Activated CD4-positive, alpha-beta T cell treated with anti-CD3 and anti-CD28 coated beads for 24 hours (primary cell): ENCODE measurements at places on chromosomes 7 and 10.

DNA sequence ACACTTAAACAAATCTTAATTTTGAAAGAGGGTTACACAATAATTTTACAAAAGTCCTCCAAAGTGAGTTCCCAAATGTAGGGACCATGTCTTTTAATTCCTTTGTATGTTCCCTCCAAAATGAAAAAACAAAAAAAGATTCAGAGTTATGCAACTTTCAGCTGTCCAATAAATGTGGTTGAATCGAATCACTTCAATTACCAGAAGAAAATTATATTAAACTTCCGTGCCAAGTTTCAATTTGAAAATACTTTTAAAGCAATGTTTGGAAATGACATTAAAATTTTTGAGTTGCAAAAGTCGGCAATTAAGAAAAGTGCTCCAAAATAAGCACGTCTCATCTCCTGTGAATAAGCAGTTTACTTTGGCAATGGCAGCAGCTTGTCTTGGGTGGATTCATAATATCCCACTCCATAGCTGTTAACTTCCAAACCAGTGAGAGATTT, 60.3 kb upstream of the C1GALT1 start:
- DNase-seq = no peak

DNA sequence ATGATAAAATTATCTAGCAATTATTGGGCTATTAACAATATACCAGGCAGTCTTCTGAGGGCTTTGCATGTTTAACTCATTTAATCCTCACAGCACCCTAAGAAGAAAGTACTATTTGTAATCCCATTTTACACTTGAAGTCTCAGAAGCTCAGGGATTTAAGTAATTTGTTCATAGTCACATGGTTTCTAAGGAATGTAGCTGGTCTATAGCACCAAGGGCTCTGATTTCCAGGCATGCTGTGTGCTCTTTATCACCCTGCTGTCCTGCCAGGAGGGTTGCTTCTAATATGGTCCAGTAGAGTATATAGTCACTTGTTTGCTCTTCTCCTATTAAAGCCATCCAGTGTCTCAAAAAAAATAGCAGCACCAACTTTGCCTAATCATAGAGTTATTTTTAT, 417.2 kb downstream of the PLXDC2 start:
- DNase-seq = no peak

DNA sequence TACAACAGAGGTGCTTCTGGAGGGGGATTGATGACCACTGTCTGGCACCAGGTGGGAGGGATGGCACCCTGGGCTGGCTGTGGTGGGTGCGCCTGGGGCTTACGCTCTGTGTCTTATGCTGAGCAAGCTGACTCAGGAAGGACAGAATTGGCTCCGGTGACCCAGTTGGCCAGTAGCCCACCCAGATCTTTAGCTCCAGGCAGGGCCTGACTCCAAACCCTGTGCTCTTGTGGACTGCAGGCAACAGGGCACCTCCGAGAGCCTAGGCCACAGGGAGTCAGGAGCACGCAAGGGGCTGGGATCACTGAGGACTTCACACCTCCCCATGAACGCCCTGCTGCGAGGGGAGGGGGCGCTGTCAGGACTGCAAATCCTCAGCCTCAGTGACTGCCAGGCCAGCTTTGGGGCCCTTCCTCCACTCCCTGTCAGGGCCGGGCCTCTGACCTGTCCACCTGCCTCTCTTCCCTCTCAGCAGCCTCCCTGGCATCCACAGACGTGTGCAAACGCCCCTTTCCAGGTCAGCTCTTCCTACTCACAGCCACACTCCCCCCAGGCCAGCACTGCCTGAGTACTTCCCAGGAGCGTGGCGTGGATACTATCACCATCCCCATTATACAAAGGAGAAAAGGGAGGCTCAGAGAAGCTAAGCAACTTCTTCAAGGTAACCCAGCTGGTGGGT, 118.7 kb downstream of the SLIT1 start:
- no peak for DNase-seq

DNA sequence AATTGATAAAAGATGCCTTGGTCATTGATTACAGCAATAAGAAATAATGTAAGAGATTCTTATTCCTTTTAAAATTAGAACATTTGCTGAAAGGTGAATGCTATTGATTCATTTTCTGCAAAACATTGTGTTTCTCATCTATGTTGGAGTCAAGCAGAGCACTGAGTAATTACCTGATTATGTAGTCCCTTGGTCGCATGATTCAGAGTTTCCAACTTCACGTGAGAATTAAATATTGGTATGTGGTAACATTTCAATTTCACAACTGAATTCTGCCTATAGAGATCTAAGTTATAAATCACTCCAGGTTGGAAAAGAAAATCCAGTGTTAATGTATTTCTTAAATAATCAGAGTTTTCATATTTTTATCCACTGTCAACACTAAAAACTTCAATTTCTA, 701.4 kb downstream of the PHTF2 start:
- no peak for DNase-seq
